Motor neuron (in vitro differentiated cells): ENCODE measurements at places on chromosomes 5 and 9. TPM values are rescaled to one million over a fixed set of nuclear protein-coding genes. Genes with fewer than 3 reads are reported as not detected.

HRCT1 gene
- 1.5 and 1.8 TPM in 2 replicates for total RNA-seq

SPATA24 gene
- 9.1 and 9.8 TPM in 2 replicates for total RNA-seq

MEF2C gene
- 44.7 and 55.4 TPM in 2 replicates for total RNA-seq

LRRC19 gene
- 0.09 and 0.29 TPM in 2 replicates for total RNA-seq

OR1Q1 gene
- total RNA-seq: not detected in 2 replicates

CEP72 gene
- 5.7 and 6.2 TPM in 2 replicates for total RNA-seq

ANKRD31 gene
- 0.92 TPM in 2 replicates for total RNA-seq

INSL6 gene
- 0.24 and 0.34 TPM in 2 replicates for total RNA-seq

- ATAC-seq: no peak
Observed at GRCh38 chr9:1366276-1366675, 316.1 kb downstream of the DMRT2 start.

DNA sequence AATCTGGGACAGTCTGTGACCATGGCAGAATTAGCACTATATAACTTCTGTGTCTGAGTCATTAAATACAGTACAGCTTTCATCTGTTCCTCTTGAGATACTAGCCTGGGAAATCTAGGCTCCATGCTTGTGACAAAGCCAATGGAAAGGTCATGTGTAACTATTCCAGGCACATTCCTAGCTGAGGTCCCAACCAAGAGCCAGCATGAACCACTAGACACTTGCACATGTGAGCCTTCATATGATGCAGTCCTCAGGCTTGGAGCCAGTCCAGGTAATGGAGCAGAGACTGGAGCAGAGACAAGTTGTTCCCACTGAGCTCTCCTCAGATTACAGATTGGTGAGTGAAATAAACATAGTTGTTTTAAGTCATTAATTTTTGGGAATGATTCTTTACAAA lies 412.4 kb upstream of the ZNF462 start:
- ATAC-seq: no peak

DNA sequence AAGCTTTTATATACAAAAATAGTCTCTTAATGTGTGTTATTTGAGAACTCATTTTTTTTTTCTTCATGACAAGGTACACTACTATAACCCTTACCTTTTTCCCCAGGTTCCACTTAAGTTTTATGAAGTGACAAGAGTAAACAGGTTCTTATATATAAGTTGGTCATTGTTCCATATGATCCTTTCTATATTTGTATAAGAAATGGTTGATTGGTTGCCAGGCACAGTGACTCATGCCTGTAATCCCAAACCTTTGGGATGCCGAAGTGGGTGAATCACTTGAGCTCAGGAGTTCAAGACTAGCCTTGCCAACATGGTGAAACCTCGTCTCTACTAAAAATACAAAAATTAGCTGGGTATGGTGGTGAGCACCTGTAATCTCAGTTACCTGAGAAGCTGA lies 108.3 kb downstream of the PCSK1 start:
- ATAC-seq: no peak

DNA sequence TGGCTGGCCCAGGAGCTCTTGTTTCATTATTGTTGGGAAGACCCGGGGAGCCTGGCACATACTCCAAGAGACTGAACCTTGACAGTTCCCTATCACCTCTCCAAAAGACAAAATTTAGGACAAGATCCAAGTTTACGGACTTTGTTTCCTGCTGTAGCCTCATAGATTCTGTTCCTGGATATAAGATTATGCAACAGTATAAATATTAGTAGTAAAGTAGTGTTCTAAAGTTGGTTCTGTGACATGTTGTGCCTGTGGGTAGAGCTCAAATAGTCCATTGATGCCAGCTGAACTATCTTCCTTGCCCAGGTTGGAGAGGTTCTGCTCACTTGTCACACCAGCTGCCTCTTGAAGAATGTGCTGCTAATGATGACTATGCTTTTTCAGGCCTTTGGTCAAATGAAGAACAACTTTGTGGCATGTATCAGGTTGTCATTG lies 430.2 kb downstream of the DMAC1 start:
- ATAC-seq: no peak

GRCh38 chr5:59218424-59219045 lies 635.7 kb downstream of the RAB3C start:
- ATAC-seq: no peak

DNA sequence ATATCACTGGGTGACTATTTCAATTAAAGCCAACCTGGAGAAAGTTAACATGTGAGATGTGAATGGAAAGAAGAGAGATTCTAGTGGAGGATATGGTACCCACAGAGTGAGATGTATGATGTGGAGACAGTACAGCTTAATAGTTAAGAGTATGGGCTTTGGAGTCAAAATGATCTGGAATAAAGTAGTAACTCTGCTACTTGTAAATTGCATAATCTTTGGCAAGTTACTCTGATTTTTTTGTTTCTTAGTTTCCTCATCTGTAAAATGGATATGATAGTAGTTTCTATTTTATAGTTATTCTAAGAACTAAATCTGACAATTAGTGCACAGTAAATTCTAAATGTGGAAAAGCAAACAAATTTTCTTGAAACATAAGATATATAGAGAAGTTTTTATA lies 79.2 kb downstream of the ISOC1 start:
- no peak for ATAC-seq

DNA sequence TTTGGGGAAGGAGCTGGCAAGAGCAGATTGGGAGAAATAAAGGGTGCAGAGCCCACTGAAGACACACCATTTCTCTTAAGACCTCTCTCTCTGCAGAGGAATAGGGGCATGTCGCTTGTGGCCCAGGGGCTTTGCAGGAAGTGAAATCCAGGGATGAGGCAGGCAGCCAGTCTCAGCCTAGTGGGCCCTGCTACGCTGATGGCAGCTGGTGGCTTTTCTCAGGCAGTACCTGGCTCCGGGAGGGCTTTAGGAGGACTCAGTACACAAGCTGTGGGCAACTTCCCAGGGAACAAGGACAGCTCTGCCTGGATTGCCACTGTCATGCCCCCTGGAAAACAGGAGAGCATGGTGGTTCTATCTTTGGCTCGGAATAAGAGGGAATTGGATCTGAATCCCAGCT lies 76.2 kb upstream of the NEURL1B start:
- ATAC-seq: no peak

DNA sequence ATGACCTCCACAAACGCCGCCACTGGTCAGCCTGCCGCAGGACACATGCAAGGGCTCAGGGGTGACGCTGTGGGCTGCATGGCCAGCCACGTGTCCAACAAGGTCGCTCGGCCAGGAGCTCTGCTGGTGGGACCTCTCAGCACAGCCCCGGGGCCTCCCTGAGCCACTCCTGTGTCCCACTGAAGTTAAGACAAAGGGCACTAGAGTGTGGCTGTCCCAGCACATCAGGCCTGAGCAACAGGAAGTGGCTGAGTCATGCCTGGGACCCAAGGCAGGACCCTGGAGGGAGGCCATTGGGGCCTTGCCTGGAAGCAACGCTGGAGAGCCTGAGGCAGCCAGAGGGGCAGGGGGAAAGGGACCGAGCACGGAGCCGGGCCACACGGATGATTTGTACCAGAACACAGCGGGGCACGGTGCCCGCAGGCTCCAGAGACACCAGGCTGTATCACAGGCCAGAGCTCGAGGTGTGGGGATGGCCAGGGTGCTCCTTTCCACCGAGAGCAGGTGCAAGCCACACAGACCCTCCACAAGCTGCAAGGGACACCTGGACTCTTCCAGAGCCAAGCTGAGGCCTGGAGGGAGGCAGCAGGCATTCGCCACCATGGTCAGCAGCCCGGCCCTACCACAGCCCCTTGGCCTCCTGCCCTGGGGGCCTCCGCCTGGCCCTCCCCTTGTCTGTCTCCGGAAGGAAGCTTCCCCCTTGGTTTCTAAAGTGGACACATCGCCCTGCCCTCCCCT lies 6.5 kb upstream of the TMEM210 start:
- ATAC-seq: no peak

- peak; percentile 74 for ATAC-seq
Observed at GRCh38 chr5:31854181-31855133, 215.5 kb downstream of the PDZD2 start.

- no peak for ATAC-seq
Observed at GRCh38 chr9:133351908-133352634, 4.1 kb downstream of the RPL7A start.

- ATAC-seq: no peak
Observed at GRCh38 chr5:15571081-15571480, 71.1 kb downstream of the FBXL7 start.

DNA sequence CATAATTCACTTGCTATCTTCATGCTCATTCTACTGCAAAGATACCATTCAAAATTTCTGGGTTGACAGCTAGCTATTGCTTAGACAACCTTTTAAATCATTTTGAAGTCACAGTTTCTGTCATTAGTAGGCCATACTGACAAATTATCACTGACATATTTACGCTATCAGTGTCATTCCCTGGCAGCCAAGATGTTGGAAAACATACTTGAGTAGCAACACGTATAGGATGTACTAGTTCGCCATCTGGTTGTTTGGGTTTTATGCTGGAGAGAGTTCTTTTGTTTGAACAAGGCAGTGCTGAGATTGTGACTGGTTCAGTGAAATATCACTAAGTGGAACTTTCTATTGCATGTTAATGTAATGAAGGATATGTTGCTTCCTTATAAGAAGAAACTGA lies 621.9 kb downstream of the DTWD2 start:
- no peak for ATAC-seq

DNA sequence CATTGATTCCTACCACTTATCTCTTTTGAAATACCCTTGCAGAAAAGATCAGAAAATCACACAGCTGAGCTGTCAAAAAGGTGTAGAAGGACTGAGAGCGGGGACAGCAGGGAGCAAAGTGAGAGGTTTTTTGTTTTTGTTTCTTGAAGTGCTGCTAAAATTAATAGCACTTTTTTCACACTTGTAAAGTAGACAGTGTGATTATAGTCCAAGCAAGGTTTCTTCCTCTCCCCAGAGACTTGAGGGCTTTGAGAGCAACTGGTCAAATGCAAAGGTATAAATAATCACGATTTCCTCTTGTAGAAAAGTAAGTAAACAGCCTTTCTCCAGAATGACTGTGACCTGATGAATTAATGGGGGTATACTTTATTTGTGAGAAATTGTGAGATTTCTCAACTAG lies 326.9 kb downstream of the ZNF608 start:
- no peak for ATAC-seq

DNA sequence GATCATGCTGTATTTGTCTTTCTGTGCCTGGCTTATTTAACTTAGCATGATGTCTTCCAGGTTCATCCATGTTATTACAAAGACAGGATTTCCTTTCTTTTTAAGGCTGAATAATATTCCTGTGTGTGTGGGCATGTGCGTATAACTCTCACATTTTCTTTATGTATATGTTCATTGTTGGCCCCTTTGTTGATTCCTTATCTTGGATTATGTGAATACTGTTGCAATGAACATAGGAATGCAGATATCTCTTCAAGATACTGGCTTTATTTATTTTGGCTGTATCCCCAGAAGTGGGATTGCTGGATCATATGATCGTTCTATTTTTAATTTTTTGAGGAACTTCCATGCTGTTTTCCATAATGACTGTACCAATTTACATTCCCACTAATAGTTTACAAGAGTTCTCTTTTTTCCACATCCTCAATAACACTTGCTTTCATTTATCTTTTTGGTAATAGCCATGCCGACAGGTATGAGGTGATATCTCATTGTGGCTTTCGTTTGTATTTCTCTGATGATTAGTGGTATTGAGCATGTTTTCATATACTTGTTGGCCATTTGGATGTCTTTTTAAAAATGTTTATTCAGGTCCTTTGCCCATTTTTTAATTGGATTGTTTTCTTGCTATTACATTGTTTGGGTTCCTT lies 38.0 kb downstream of the CREBRF start:
- peak; percentile 92 for ATAC-seq

- no peak for ATAC-seq
Observed at GRCh38 chr9:122090981-122091380, 2.1 kb downstream of the TTLL11 start.

DNA sequence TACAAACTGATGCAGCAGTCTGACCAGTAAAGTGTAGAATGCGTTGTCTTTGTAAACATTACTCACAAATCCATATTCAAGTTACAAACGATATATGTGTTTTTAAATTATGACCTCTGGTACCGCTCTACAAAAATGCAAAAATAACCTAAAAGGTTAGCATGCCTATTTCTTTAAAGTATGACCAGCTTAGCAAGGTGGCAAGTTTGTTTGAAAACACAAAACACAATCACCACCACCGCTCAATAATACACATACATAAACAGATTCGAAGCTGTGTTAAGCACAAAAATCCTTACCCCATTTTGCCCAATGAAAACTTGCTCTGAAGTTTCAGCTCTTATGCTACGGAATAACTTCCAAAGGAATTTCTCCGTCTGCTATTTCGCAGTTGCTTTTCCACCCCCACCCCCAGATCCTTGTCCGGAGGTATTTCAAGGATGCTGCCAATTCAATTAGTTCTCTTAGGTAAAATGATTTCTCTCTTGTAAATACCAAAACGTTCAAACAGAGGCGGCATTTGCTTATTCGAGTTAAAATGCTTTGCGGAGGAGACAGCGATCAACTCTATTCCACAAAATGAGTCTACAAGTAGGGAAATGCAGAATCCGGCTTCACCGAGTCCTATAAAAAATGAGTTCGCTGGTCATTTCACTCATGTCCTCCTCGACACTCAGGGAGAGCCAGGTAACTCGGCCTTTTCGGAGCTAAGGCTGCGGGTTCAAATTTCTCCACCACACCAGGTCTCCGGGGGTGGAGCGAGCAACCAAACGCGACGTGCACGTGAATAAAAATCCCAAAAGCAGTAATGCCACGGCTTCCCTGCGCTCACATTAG lies 1.2 kb downstream of the HOMER1 start:
- no peak for ATAC-seq

GRCh38 chr5:138275895-138276294 lies 1.5 kb upstream of the GFRA3 start:
- no peak for ATAC-seq

- ATAC-seq: peak; percentile 90
Observed at GRCh38 chr9:36748322-36748899, 175.7 kb downstream of the MELK start.

DNA sequence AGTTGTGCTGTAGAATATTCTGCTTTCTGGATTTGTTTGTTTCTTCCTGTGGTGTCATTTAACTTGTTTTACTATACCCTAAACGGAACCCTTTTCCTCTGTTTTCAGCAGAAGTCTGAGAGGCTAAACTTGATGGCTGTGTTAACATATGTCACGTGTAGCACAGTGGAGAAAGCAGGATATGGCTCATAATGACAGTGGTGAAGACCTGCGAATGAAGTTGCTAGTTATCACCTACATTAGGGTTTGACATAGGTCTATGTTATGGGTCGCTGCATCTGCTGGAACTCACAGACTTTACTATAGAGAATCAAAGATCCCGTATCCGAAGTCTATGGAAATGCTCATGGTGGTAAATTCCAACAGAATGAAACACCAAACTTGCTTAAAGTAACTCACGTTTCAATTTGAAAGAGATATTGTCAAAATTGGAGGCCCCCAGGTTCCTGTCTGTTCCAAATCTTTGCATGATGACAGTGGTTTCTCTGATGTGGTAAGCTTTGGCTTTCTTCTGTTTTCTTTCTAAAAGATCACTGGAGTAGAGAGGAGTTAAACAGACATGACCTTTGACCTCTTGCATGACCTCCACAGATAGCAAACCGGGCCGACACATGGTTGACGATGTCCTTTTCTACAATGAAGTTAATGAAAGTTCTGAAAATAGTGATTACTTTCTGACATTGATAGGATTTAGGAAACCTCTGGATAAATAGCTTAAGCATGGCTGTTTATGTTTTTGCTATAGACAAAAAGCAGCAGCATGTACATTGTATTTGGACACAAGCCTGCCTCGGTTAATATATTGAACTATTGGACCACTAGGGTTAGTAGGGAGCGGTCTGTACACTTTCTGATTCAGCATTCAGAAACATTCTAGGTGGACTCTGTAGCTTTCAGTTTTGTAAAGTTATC lies 3.1 kb upstream of the CATSPER3 start:
- no peak for ATAC-seq
